SW 1271 (cell line): ENCODE measurements at places on chromosomes 1 and 21.

DNA sequence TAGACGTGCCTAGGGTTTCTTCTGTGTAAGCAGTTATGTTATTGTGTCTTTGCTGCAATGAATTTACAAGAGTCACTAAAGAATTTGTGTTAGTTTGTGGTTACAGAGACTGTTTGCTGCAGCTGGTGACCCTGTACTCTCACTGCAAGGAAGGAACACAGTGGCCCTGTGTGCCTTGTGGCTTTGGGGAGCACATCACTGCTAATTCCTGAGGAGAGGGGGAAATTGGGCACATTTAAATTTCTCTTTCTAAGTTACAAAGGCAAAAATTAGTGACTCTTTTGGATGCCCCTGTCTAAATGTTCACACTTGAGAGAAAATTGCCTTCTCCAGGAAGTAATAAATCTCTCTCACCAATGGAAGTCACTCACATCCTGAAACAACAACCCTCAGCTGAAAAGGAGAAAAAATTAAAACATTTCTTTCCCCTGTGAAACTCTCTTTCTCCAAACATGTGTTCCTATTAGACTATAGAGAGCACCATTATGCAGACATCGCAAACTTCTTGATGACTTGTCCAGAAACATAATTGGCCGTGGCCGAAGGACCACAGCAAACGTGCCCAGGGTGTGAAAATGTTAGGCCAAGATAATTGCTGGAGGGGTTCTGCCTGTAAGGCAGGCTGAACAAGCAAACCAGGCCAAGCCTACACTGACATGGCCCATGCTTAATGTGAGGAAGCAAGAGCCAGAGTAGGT lies 32.3 kb upstream of the SPAG17 start:
- no peak for DNase-seq

DNA sequence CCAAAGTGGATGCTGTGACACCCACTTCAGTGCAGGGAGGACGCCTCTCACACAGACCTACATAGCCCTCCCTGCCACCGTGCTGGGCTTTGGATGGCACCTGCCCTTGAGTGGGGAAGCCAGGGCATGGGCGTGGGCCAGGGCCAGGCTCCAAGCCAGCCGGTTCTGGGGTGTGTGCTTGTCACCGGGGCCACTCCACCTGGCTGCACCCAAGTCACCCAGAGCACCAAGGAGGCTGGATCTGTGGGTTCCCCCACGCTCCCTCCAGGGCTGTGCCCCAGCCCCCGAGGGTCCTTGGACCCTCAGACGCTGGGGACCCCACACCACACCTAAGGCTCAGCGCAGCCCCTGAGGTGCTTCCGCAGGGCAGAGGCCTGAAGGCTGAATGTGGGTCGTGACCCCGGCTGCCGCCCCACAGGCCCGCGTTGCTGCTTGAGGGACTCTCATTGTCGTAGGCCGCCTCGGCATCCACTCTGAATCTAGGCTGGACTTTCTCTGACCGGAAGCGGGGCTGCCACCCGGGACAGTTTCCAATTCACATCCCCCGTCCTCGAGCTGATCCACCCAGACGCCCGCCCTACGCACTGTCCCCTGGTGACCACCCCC lies 1.5 kb downstream of the MXRA8 start:
- DNase-seq = no peak

DNA sequence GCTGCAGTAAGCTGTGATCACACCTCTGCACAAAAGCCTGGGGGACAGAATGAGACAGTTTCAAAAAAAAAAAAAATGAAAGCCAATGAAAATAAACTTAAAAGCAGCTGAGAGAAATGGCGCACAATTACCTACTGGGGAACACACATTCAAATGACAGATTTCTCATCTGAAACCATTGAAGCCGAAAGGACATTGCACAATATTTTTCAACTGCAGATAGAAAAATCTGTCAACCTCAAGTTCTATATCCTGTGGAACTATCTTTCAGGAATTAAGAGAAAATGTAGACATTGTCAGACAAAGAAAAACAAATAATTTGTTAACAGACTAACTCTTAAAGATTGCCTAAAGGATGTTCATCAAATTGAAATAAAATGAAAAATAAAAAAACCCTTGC lies 442.8 kb downstream of the MATN1 start:
- no peak for DNase-seq

GRCh38 chr1:89191314-89191713 lies 7.4 kb downstream of the GBP4 start:
- no peak for DNase-seq

DNA sequence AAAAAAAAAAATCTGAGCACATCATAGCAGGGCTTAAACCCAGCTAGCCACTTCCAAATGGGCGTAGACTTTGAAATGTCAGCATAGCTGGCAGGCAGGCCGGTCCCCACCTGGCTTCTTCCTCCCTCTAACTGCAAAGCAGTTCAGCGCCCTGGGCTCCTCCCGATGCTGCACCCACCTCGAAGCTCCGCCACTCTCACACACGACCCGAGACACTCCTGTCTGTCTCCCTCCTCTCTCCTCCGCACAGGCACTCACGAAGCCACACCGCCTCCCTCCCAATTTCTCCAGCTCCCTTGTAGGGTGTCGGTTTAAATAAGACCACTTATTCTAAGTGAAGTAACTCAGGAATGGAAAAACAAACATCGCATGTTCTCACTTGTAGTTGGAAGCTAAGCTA lies 301.3 kb downstream of the NPHP4 start:
- no peak for DNase-seq

DNA sequence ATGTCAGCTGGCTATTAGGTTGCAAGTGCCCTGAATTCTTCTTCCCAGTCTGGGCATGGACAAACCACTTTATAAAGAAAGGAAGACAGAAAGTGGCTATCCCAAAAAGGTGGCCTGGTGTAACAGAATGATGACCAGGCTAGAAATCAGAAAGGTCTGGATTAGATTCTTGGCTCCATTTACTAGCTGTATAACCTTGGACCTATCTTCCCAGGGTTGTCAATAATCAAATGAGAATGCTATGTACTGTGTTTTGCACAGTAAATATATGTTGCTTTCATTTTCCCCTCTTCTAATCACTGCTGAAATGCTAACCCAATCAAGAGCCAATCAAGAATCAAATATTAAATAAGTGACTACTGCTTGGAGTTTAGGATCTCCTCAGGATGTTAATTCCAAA lies 20.4 kb downstream of the RNF19B start:
- DNase-seq = no peak

GRCh38 chr1:51341876-51342496 lies 11.6 kb upstream of the TTC39A start:
- DNase-seq = no peak

DNA sequence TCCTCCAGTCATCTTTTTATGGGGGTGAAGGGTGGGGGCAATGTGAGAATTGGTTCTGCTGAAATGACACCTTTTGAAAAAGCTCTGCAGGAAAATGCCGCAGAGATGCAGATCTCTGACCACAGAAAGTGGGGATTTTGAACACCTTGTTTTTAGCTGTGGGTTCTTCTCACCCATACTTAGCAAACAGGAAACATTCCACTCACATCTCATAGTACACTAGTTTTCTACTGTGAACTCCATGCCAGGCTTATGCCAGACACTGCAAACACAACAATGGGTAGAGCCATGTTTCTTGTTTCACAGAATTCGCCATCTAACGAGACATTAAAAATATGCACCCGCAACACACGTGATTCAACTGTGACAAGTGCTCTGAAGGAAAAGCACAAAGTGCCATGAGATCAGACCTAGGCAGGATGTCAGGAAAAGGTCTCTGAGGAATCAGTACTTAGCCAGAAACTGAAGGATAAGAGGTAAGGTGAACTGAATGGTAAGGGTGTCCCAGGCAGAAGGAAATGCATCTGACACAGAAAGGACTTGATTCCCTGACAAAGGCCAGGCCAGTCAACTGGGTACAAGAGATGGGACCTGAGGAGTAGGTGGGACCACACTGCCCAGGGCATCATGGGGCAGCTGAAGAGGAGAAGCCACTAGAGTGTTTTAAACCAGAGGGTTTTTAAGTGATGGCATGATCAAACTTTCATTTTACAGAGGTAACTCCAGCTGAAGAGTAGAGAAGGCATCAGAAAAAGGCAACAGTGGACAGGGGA lies 83.8 kb upstream of the JAK1 start:
- DNase-seq = no peak

DNA sequence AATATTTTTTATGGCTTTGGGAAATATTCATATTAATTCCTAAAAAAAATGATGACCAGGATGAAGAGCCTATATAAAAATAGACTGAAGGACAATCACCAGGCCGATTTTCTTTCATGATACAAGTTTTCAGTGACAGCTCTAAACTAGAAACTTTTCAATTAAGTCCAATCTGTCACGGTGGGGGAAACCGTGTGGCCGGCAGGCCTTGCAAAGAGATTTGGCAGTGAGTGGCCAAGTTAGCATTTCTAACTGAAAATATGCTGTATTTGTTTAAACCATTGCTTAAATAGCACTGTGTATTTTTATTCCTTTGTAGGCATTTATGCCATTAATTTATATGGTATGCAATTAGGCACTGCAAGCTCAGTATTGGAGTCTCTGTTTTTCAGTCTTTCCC lies 294.5 kb upstream of the NRIP1 start:
- no peak for DNase-seq

DNA sequence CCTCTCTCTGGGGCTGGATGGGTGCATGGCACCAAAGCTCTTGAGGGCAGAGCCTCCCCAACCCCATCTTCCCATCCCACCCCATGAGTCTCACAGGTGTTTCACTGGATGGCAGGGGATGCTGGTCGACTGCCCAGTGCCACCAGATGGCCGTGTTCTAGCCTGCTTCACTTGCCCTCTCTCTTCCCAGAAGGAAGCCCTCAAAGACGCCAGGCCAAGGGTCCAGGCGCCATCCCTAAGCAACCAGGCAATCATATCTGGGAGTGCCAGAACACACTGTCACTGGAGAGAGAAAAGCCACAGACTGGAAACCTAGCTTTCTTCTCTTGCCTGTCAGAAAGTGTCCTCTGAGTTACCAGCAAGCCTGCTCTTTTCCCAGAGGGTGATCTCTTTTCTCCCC lies 26.7 kb downstream of the PIGM start:
- DNase-seq = no peak

GRCh38 chr1:181936768-181937581 lies 124.5 kb downstream of the ZNF648 start:
- peak; percentile 26 for DNase-seq

DNA sequence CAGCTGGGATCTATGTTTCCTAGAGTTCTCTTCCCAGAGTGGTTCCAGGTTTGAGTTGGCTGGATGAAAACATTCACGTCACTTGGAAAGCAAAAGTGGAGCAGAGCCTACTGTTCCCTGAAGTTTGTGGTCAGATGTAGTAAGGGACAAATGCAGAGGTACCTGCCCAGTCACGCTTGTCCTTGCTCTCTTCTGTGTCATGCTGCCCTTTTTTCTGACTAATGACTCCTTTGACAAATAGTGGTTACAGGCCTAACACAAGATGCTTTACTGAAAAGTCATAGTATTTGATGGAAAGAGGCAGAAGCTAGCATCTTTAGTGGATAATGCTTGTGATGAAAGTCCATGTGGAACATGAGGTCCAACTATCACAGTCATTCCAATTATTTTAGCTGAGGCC lies 881.4 kb upstream of the B3GALT2 start:
- no peak for DNase-seq

GRCh38 chr1:117555806-117556205 lies 50.0 kb upstream of the TENT5C start:
- no peak for DNase-seq

DNA sequence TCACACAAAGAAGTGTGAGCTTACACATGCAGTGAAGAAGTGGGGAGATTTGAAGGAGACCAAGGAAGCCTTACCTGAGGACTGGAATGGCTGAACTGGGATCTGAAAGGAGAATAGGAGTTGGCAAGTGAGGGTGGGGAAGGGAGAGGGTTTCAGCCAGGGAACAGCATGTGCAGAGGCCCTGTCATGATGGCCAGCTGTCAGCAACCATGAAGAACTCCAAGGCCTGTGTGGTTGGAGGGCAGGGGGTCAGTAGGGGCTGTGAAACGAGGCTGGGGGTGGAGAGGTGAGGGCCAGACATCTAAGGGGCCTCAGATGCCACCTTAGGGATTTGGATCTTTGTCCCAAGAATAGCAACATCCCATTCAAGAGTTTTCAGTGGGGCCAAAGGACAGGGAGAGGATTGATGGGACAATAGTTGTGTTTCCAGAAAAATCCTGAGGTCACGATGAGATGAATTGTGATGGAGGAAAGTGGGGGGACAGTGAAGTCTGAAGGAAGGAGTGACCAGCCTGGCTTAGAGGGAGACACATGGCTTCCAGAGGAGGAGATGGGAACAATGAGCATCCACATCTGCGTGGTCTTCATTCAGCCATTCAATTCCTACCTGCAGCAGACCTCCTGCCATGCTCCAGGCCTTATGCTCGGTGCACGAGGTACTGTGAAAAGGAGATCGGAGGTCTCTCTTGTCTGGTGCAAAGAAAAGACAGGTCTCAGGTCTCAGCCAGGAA lies 187.6 kb downstream of the MATN1 start:
- no peak for DNase-seq

- DNase-seq = no peak
Measured at GRCh38 chr1:154575951-154576566, 8.5 kb downstream of the CHRNB2 start.

GRCh38 chr1:110188035-110188618 lies 22.0 kb upstream of the KCNC4 start:
- DNase-seq = no peak

GRCh38 chr1:89987159-89987819 lies 7.6 kb upstream of the ZNF326 start:
- DNase-seq = peak; percentile 68

DNA sequence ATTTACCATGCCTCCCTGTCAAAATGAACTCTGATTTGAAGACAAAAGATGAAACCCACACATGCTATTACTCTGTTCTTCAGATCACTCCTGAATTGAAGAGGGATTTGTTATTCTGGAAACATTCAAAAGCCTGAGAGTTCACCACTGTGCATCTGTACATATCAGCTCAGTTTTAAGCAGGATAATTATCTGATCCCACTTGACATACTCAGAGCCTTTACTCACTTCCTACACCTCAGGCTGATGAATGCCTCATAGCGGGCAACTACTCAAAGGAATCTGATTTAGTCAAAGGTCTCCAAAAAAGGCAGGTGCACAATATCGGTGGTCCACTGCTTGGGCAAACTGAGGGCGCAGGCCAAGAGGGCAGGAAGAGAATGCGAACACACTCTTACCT lies 47.5 kb upstream of the LPAR3 start:
- no peak for DNase-seq

DNA sequence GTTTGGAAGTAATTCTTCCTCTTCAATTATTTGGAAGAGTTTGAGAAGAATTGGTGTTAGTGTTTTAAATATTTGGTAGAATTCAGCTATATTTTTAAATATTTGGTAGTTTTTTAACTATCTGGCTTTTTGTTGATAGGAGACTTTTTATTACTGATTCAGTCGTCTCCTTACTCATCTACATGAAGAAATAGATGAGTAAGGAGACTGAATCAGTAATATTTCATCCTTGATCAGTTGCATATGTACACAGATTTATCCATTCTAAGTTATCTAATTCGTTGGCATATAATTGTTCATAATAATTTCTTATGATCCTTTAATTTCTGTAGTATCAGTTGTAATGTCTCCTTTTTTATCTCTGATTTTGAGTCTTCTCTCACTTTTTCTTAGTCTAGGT lies 224.1 kb downstream of the GPR52 start:
- DNase-seq = no peak

- no peak for DNase-seq
Measured at GRCh38 chr1:37189111-37189510, 154.8 kb upstream of the GRIK3 start.

GRCh38 chr21:42574234-42575027 lies 60.8 kb downstream of the SLC37A1 start:
- no peak for DNase-seq
